ENCODE measurements at places on chromosomes 1 and 21. TPM values are rescaled to one million over a fixed set of nuclear protein-coding genes. Genes with fewer than 3 reads are reported as not detected.
A peak's percentile ranks its signal among the peaks of the same experiment; 100 is the strongest.

- peak; percentile 77 for DNase-seq
Measured at GRCh38 chr1:28392027-28392652, 22.6 kb downstream of the PHACTR4 start.

DNA sequence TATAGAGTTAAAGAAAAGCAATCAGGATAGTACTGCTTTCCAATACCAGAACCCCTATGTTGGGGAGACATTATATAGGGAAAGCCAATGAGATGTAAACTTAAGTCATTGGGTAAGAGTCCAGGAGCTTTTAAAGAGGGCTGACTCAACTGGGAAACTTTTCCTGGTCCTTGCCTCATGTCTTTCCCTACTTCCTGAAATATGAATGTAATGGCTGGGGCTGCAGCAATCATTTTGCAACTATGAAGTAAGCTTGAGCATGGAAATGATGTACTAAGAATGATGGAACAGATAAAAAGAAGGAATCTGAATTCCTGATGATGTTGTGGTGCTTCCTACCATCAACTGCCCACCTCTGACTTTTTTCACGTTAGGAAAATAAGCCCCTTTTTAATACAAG is 55.7 kb downstream of the WDR3 start:
- no peak for DNase-seq

DNA sequence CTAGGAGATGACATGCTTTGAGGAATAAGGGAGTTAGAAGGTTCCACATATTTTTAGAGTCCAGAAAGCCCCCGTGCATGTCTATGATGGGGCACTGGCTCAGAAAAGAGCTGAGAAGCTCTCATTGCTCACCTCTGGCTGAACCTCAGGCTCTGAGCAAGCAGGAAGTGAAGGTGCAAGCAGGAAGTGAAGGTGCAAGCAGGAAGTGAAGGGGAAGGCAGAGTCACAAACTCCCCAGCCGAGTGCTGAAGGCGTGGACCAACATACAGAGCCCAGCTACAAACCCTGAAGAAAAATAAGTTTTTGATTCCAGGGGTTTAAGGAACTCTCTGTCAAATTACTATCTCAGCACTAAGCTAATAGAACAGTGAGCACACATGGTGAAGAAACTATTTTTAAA is 7.0 kb downstream of the KRTAP10-8 start:
- no peak for DNase-seq

Gene KLHDC9
- polyA plus RNA-seq = 1.1 TPM

Measured in AG04450 (cell line).